ENCODE measurements at places on chromosomes 7 and 10.

DNA sequence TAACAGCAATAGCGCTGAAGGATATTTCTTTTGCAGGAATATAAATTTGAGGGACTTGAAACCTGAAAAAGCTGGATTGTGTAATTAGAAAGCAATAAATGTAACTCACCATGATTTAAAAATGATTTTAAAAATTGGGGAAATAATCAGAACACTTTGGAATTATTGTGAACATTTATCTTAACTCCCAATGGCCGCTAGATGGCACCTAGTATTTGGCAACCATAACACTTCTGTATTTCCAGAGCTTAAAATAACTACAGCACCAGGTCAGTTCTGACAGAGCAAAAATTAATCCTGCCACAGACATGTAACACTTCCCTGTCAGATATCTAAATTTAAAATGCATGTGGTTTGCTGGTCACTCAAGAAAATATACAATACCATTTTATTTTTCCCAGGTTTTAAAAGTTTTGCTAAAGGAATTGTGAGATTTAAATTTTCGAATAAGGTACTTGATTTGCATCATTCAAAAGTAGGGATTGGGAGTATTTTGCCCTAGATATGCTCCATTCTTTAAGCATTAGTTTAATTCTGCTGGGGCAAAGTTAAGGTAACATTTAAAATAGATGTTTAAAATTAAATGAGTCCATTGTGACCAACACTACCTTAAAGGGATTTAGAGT is 144.5 kb downstream of the PPP1R3A start:
- no peak for DNase-seq

DNA sequence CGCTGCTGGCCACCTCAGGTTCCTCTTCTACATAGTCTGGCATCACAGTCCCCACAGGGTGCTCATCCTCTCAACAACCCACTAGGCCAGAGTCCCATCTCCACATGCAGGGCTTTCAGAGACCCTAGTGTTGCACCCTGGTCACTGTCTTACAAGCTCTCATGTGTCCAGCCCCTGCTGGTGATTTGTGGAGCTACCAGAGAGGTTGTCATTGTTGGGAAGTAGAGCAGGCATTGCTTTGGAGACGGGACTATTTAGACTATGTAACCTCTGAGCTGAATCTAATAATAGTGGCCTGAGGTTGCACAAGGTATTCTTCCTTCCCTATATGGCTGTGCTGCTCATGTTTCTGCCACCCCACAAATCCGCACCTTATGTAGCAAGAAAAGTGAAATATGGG is 135.3 kb upstream of the VWC2 start:
- no peak for DNase-seq

GRCh38 chr10:11603741-11604140 is 7.7 kb downstream of the USP6NL start:
- DNase-seq = no peak

DNA sequence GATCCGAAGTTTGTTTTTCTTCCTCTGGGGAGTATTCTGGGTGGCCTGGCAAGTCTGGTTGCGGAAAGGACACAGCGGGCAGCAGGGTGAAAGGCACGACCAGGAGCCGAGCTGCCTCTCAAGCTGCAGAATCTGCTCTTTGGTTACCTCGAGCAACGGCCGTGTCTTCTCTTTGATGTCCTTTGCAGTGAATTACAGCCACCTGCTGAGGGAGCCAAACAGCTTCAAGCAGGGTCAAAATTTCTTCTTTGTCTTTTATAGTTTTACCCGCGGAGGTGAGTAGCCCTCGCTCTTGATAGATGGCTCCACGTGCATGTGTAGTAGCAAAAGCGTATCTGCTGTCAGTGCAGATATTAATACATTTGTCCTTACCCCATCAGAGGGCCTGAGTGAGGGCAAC is 177.3 kb upstream of the MBL2 start:
- DNase-seq = no peak
